ENCODE measurements at places on chromosomes 11 and 22. TPM values are rescaled to one million over a fixed set of nuclear protein-coding genes. Genes with fewer than 3 reads are reported as not detected.

- H3K4me3 ChIP-seq = no peak overlapping the region
- no peaks in the 10 kb centered on the region for H3K4me1 ChIP-seq
- DNase-seq = no peak
- no peak overlapping the region for H3K27ac ChIP-seq
- no peaks in the 10 kb centered on the region for H3K36me3 ChIP-seq
These were observed 240.8 kb upstream of the MPPED2 start for GRCh38 chr11:30826911-30827310.

GRCh38 chr11:115924744-115925567 is 420.7 kb upstream of the CADM1 start:
- H3K27ac ChIP-seq = no peak overlapping the region
- no peak for DNase-seq
- peaks cover 4% of the 10 kb centered on the region for H3K27me3 ChIP-seq
- H3K4me1 ChIP-seq = peaks cover 9% of the 10 kb centered on the region

GRCh38 chr11:107808521-107808920 is 50.1 kb downstream of the SLC35F2 start:
- H3K4me3 ChIP-seq = no peak overlapping the region
- DNase-seq = no peak
- H3K27me3 ChIP-seq = no peaks in the 10 kb centered on the region
- H3K4me1 ChIP-seq = no peaks in the 10 kb centered on the region
- H3K27ac ChIP-seq = no peak overlapping the region
- no peaks in the 10 kb centered on the region for H3K36me3 ChIP-seq

DNA sequence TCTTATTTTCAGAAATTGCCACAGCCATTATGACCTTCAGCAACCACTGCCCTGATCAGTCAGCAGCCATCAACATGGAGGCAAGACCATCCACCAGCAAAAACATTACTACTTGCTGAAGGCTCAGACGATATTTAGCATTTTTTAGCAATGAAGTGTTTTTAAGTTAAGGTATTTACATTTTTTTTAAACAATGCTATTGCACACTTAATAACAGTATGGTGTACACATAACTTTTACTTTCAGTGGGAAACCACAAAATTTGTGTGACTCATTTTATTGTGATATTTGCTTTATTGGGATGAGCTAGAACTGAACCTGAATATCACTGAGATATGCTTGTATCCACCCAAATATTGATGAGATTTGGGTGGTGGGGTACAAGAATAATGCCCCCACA is 110.9 kb downstream of the TSPAN18 start:
- H3K27ac ChIP-seq = no peak overlapping the region
- H3K27me3 ChIP-seq = peaks cover 29% of the 10 kb centered on the region
- H3K4me1 ChIP-seq = peaks cover 45% of the 10 kb centered on the region
- no peak for DNase-seq
- H3K36me3 ChIP-seq = peaks cover 58% of the 10 kb centered on the region

DNA sequence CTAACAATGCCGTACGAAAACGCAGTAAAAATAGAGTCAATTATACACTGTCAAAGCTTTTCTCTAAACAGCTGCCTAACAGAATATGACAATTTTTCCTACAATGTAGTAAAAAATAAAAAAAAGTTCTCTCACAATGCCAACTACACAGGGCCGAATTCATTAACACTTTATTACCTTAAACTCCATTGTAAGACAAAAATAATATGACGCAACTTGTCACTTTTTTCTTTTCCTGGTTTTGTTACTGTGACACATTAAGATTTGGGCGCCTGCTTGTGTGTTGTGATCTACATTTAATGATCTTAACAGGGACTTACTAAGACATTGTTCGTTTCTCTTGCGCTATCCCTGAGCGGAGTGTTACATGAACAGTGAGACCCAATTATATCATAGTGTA is 204.1 kb downstream of the INSC start:
- H3K36me3 ChIP-seq = no peaks in the 10 kb centered on the region
- H3K27ac ChIP-seq = no peak overlapping the region
- H3K4me1 ChIP-seq = peaks cover 12% of the 10 kb centered on the region
- no peaks in the 10 kb centered on the region for H3K27me3 ChIP-seq

The SLC7A4 gene
- total RNA-seq = not detected

DNA sequence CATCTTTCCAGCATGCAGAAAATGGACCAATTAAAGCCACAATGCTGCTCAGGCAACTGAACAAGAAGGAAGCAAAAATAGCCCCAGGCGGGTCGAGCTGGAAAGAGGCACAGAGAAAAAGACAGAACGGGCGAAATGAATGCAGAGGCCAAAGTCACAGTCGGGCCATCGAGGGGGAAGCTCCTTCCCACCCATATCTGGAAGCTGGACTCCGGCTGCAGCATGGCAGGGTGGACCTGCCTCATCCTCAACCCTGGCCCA is 58.6 kb upstream of the PRDM11 start:
- peaks cover 24% of the 10 kb centered on the region for H3K4me1 ChIP-seq
- no peak overlapping the region for H3K4me3 ChIP-seq
- no peak overlapping the region for H3K27ac ChIP-seq
- peaks cover 1% of the 10 kb centered on the region for H3K27me3 ChIP-seq
- peaks cover 5% of the 10 kb centered on the region for H3K36me3 ChIP-seq

The FOXRED1 gene
- 35.8 TPM for total RNA-seq

The OR51E1 gene
- total RNA-seq = not detected

DNA sequence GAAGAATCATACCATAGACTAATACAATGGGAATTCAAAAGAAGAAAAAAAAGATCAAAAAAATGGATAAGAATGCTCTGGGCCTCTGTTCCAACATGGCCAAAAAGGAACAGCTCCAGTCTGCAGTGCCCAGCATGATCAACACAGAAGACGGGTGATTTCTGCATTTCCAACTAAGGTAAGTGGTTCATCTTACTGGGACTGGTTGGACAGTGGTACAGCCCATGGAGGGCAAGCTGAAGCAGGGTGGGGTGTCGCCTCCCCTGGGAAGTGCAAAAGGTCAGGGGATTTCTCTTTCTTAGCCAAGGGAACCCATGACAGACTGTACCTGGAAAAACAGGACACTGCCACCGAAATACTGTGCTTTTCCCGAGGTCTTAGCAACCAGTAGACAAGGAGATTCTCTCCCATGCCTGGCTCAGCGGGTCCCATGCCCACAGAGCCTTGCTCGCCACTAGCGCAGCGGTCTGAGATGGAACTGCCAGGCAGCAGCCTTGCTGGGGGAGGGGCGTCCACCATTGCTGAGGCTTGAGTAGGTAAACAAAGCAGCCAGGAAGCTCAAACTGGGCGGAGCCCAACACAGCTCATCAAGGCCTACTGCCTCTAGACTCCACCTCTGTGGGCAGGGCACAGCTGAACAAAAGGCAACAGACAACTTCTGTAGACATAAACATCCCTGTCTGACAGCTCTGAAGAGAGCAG is 428.4 kb downstream of the MN1 start:
- H3K4me3 ChIP-seq = no peak overlapping the region
- no peaks in the 10 kb centered on the region for H3K27me3 ChIP-seq
- peaks cover 15% of the 10 kb centered on the region for H3K4me1 ChIP-seq
- peak overlapping the region; percentile 33 for H3K27ac ChIP-seq

- H3K4me1 ChIP-seq = no peaks in the 10 kb centered on the region
- H3K27me3 ChIP-seq = peaks cover 2% of the 10 kb centered on the region
- peaks cover 36% of the 10 kb centered on the region for H3K36me3 ChIP-seq
- H3K27ac ChIP-seq = no peak within 1 kb of the TSS
- no peak within 1 kb of the TSS for H3K4me3 ChIP-seq
These were observed at the start of gene CNTF for GRCh38 chr11:58622344-58622743. CNTF (plus strand) TSS chr11:58622665; CDS start chr11:58622753, 88 bp downstream.

The PITPNB gene
- total RNA-seq = 72.5 TPM

DNA sequence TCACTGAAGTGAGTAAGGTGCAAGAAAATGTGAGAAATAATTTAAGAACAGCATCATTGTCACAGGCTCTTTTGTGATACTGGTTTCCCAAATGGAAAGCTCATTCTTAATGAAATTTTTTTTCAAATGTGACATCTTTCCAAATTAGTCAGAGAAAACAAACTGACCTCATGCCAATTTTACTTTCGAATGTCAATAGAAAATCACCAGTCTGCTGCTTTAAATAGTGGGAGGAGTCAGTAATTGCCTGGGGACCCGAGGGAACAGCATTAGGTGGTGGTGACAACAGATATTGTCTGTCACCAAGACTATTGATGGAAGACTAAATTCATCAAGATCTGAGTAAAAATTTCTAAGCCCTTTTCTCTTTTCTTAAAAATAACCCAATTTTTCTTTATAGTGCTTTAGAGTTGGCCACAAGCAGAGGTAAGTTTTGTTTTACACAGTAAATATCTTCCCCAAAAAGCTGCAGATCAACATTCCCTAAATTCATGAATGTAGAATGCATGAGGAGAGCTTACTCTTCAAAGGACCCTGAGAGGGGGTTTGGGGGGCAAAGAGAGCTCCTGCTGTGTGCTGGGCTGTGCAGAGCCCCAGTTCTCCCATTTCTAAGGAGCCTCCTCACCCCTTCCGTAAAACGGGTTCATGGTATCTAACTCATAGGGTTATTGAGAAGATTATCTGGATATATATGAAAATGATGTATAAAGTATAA is 95.1 kb downstream of the PIWIL4 start:
- H3K36me3 ChIP-seq = peaks cover 8% of the 10 kb centered on the region
- no peak overlapping the region for H3K4me3 ChIP-seq
- no peaks in the 10 kb centered on the region for H3K27me3 ChIP-seq
- no peak for DNase-seq
- H3K4me1 ChIP-seq = peaks cover 32% of the 10 kb centered on the region
- H3K27ac ChIP-seq = no peak overlapping the region

GRCh38 chr11:118224511-118225188 is at the start of gene JAML:
JAML (minus strand) TSS chr11:118225011; CDS start chr11:118214866, 10,145 bp downstream.
- no peaks in the 10 kb centered on the region for H3K4me1 ChIP-seq
- no peak within 1 kb of the TSS for H3K27ac ChIP-seq
- H3K4me3 ChIP-seq = no peak within 1 kb of the TSS
- DNase-seq = no peak
- no peaks in the 10 kb centered on the region for H3K36me3 ChIP-seq

DNA sequence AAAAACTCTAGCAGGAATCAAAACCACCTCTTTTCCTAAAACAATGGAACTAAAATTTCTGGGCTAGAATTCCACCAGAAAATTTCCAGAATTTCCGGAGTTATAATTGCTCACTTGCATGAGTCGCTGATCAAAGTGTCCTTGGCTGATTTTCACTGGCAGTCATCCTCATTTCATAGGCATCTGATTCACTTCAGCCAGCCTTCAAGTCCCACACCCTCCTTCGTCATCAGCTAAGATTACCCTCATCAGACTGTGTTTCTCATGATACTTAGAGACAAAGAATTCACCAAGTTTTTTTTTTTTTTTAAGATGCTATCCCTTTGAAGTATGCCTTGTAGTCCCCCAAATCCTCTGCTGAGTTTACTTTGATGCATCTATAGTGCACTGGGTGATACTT is 71.5 kb upstream of the RAB38 start:
- H3K27ac ChIP-seq = no peak overlapping the region
- peaks cover 1% of the 10 kb centered on the region for H3K27me3 ChIP-seq
- no peak for DNase-seq
- no peak overlapping the region for H3K4me3 ChIP-seq
- peaks cover 4% of the 10 kb centered on the region for H3K4me1 ChIP-seq

GRCh38 chr11:33936725-33937604 is 45.1 kb upstream of the LMO2 start:
- H3K4me3 ChIP-seq = peak overlapping the region; percentile 45
- peaks cover 12% of the 10 kb centered on the region for H3K27me3 ChIP-seq
- peak overlapping the region; percentile 90 for H3K27ac ChIP-seq
- peaks cover 70% of the 10 kb centered on the region for H3K4me1 ChIP-seq
- H3K36me3 ChIP-seq = peaks cover 10% of the 10 kb centered on the region
- peak; percentile 45 for DNase-seq

GRCh38 chr22:45552580-45553350 is 50.1 kb downstream of the FBLN1 start:
- peaks cover 37% of the 10 kb centered on the region for H3K36me3 ChIP-seq
- peak; percentile 17 for DNase-seq
- no peak overlapping the region for H3K4me3 ChIP-seq
- peaks cover 2% of the 10 kb centered on the region for H3K27me3 ChIP-seq
